Type B pancreatic cell (in vitro differentiated cells): ENCODE measurements at places on chromosomes 4 and X. TPM values are rescaled to one million over a fixed set of nuclear protein-coding genes. Genes with fewer than 3 reads are reported as not detected.

Gene AR
- 0.57 and 1.5 TPM in 2 replicates for total RNA-seq

Gene IL1RAPL1
- total RNA-seq = 0.48 and 2.6 TPM in 2 replicates

Gene SPINK2
- total RNA-seq = 0.87 and 4.6 TPM in 2 replicates

Gene IQCM
- not detected in 2 replicates for total RNA-seq

DNA sequence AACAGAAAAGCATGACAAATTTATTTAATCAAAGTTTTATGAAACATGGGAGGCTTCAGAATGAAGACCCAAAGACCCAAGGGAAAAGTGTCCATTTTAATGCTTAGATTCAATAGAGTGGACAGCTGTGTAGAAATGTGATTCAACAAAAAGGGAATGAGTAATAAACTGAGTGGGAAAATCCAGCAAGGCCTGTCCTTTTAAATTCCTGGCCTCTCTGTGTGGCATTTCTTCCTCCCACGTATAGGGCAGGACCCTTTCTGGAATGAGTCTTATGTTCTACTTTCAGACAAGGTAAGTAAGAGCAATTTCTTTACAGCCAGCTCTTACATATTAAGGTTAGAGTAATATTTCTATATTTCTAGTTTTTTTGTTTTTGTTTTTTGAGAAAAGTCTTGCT, 14.5 kb downstream of the AASDH start:
- no peak for DNase-seq

DNA sequence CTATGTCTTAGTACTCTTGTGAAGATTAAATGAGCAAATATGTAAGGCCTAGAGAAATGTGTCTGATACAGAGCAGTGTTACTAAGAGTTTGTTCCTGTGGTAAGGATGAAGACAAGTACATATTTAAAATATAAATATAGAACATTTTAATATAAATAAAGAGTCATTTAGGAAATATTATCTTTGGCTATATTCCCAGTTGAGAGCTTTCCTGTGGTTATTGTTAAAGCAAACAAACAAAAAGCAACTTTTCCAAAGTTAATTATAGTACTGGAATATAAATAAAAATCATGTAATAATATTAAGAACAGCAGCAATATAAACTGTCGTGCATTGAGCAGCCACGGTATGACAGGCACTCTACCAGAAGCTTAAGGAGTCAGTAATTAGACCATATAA, 472.5 kb downstream of the INPP4B start:
- no peak for DNase-seq

DNA sequence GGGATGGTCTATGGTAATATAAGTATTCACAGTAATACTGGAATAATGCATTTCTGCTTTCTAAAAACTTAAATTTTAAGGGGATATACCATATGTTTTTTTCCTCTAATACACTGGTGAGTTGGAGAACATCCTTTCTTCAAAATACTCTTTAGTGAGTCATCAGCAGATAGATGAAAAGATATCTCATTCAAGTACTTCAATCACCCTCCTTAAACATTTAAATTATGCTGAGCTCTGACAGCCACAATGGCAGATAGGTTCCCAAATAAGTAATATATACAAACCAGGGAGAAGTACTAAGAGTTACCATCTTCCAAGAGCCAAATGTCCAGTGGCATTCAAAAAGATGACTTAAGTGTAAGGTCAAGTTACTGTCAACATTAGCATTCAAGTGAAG, 52.2 kb downstream of the AMMECR1 start:
- DNase-seq = no peak

DNA sequence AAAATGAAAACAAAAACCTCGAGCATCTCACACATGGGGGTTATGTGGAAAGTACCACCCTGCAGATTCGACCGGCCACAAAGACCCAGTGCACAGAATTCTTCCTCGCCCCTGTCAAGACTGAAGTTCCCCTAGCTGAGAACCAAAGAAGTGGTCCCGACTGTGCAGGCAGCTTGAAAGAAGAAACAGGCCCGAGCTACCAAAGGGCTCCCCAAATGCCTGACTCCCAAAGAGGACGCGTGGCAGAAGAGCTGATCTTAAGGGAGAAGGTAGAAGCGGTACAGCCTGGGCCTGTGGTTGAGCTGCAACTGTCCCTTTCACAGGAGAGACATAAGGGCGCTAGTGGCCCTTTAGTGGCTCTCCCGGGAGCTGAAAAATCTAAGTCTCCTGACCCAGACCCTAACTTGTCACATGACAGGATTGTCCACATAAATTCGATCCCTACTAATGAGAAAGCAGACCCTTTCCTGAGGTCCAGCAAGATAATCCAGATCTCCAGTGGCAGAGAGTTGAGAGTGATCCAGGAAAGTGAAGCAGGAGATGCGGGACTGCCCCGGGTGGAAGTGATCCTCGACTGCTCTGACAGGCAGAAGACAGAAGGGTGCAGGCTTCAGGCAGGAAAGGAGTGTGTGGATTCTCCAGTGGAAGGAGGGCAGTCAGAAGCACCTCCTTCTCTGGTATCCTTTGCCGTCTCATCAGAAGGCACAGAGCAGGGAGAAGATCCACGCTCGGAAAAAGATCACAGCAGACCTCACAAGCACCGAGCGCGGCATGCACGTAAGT, 108.8 kb upstream of the MYOZ2 start:
- no peak for DNase-seq

DNA sequence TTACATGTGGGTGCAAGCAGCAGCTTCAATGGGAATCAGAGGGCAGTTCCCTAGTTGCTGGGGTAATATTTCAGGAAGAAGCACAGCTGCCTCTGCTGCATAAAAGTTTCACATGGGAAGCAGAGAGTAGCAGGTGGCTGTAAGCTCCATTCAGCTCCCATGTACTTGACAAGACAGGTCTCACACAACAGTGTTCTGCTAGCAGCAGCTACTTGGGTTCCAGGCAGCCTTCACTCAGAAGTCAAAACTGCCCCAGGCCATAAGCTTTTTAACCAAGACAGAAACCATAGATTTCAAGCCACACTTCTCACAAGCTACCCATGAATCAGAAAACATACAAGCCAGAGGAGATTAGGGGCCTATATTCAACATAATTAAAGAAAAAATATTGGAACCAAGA, 41.4 kb upstream of the SPIN2A start:
- no peak for DNase-seq

- DNase-seq = no peak
These were observed 41.8 kb upstream of the WDR1 start for GRCh38 chr4:10158333-10158942.

DNA sequence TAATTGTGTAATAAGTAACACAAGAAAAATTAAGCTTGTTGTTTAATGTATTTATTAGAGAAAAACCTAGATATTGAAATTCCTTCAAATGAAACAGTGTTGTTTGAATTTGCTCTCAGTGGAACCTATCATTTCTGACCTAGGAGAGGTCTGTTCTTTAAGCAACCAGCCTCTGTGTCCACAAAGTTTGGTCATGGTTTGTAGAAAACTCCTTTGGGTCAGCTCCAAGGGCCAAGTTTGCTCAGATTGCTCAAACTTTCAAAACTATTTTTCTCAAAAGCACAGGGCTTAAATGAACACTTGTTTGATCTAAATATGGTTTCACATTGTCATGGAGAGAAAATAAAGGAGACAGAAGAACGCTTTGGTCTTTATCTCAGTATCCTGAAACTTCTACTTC, 29.6 kb upstream of the RPL34 start:
- DNase-seq = no peak

- no peak for DNase-seq
These were observed 37.9 kb downstream of the SUPT20HL2 start for GRCh38 chrX:24276015-24276414.
